GM04504 (cell line): ENCODE measurements at places on chromosomes 3 and 15.

DNA sequence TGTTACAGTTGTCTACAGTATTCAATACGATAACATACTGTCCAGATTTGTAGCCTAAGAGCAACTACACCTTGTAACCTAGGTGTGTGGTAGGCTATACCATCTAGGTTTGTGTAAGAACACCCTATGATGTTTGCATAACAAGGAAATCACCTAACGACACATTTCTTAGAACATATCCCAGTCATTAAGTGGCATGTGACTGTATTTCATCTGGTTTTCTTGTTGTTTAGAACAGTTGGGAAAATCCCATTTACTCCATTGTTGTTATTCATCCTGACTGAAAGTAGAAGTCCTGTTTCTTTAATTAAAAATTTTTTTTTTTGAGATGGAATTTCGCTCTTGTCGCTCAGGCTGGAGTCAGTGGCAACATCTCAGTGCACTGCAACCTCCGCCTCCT lies 31.3 kb downstream of the LRRC28 start:
- no peak for DNase-seq

DNA sequence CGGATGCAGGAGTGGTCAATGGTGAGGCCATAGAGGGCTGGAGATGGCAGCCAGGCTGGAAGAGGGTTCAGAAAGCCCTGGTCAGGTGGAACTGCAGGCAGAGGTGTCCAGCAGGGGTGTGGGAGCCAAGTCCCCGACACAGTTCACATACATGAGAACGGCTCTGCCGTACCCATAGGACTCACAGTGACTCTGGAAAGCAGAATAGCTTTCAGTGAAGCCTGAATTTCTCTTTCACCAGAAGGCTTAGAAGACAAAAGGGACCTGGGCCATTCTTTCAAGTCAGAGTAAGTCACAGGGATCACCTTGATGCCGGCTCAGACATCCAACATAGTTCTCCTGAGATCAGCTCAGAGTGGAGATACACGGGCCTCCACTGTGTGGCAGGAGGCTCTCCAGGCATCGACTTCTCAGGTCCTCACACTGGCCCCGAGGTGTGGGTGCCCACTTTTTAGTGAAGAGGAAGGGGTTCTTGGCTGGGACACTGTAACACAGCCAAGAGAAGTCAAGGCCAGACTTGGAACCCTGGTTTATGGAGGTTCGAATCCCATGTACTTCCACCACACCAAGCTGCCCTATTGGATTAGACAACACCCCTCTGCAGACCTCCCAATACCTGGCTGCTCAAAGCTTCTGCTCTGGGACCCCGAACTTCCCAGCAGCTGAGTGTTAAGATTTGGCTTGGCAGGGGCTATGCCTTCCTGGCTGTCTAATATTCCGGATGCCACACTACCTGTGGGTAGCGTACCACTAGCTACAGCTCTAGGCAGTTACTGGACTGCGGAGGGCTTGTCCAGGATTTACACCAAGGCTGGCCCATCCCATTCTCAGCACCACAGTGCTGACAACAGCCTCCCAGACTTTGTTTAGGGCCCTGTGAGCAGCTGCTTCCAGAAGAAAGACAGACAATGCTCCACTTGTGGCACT lies 40.4 kb upstream of the RAB6B start:
- DNase-seq, result no peak

GRCh38 chr15:90686435-90687218 lies 30.5 kb upstream of the BLM start:
- no peak for DNase-seq

DNA sequence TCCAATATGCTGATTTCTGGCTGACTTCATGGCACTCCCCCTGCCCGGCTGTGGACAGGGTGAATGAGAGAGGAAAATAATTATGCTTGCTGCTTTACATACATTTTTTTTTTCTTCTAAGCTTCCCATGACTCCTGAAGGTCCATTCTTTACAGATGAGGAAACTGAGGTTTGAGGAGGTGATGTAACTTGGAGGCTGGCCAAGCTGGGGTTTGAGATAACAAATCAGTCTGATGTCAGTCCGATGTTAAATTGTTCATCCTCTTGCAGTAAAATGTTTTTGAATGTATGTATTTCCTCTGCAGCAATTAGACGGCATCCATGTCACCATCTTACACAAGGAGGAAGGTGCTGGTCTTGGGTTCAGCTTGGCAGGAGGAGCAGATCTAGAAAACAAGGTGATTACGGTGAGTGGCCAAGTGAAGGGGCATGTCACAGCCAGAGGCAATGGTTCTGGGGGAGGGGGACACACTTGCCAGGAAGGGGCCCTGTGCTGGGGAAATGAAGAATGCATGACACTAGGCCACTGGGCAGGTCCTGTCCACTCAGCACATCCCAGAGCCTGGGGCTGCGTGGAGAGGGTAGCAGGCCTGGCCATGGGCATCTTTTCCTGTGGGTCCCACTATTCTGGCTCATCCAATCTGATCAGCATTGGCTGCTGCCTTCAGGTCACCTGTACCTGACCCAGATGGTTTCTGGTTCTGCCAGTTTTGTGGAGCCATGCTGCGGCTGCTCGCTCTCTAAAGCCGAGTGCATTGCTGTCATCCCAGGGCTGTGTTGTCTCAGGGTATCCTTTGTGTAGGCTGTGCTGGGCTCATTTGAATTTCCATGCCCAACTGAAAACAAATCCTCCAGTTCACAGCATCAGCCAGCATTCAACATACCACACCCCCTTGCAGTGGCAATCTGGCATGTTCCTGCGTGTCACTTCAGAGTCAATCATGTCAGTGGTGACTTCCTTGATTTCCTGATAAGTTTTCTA lies 20.4 kb downstream of the STARD5 start:
- no peak for DNase-seq

DNA sequence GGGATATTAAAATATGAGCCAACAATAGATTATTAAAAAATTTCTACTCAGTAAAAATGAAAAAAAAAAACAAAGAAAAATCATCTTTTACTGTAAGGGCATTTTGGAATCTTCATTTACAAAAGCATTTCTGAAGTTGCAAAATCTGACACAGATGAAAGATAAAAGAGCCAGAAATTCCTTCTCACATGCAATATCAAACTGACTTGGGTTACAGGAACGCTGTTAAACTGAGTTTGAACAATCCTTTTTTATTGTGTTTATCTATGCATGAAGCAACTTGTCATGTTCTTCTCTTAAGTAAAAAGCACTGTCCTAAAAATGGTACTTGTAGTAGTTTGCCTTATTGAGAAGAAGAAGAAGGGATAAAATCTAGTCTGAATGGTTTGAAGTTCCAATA lies 468.5 kb upstream of the KCNMB2 start:
- DNase-seq, result peak; percentile 23

DNA sequence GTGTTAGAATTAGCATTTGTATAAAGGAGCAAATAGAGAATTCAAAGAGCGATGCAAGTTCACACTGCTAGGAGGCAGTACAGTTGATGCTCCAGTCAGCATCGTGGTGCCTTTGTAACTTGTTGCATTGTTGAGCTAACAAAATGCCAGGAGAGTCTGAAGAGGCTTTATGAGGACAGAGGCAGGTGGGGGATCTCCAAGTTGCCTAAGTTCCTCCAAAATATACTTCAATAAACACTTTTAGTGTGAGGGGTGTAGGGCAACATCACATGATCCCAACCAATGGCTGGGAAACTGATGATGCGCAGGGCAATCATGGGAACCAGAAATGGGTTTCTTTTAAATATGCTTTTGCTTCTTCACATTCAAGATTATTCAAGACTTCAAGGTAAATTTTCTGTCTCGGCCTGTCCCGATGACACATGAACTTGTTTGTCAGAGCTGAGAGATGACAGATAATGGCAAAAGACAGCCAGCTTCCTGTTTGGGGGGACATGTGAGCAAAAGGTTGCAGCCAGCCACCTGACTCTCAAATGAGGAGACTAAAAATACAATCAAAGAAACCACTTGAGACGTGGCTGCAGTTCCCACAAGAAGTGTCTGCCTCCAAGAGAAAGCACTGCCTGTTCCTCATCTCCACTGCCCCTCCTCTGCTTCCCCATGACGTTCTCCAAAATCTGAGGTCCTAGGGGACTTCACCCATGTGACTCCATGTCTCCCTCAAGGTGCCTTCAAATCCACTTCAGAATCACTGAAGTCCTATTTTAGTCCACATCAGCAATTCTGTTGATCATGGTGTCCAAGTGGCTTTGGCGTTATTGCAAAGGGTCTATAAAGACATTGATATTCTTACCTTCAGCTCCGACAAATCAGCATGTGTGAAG lies 39.3 kb downstream of the KLHL6 start:
- DNase-seq, result no peak

DNA sequence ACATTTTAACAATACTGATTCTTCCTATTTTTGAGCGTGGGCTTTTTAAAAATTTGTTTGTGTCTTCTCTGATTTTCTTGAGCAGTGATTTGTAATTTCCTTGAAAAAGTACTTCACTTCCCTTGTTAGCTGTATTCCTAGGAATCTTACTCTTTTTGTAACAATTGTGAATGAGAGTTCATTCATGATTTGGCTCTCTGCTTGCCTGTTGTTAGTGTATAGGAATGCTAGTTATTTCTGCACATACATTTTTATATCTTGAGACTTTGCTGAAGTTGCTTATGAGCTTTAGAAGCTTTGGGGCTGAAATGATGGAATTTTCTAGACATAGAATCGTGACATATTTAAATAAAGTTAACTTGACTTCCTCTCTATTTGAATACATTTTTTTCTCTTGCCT lies 582.8 kb upstream of the BCHE start:
- DNase-seq, result no peak

GRCh38 chr15:79952329-79952728 lies 18.7 kb downstream of the BCL2A1 start:
- DNase-seq, result no peak

DNA sequence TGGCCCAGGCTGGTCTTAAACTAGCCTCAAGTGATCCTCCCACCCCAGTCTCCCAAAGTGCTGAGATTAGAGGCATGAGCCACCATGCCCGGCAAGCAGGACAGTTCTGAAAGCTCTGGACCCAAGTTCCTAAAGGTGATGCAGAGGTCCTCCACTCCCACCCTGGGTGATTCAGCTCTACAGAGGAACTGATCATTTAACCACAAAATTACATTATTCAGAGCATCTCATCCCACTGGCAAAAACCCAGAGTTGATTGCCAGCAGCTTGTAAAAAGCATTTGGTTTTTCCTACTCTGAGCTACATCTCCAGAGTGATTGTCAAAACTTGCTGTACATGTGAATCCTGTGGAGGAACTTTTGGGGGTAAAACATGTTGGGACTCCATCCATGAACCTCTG lies 60.2 kb downstream of the SLTM start:
- DNase-seq, result peak; percentile 68

DNA sequence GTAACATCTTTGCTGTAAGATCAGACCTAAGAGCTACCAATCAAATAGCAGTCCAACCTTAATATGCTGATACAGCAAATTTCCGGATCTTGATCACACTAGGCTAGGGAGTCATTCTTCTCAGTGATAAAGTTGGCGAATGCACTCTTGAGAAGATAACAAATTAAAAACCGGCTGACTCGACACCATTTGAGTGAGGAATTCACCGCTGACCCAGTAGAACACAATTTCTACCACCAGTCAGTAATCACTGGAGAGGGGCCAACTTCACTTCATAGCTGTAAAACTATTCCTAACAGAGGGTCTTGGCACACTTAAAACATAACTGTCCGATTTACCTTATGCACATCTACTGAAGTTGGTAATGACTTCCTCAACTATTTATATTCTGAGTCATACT lies 47.2 kb downstream of the MEIS2 start:
- DNase-seq, result no peak

GRCh38 chr15:65115542-65115941 lies 542 bp upstream of the UBAP1L start:
- DNase-seq, result no peak

- DNase-seq, result no peak
Measured at GRCh38 chr15:28876131-28876844, 9.5 kb upstream of the APBA2 start.

- no peak for DNase-seq
Measured at GRCh38 chr3:69474186-69474585, 88.3 kb upstream of the FRMD4B start.

- no peak for DNase-seq
Measured at GRCh38 chr3:117017135-117017894, 307.7 kb downstream of the TUSC7 start.
